D721Med (cell line): ENCODE measurements at places on chromosomes 12 and 14.

DNA sequence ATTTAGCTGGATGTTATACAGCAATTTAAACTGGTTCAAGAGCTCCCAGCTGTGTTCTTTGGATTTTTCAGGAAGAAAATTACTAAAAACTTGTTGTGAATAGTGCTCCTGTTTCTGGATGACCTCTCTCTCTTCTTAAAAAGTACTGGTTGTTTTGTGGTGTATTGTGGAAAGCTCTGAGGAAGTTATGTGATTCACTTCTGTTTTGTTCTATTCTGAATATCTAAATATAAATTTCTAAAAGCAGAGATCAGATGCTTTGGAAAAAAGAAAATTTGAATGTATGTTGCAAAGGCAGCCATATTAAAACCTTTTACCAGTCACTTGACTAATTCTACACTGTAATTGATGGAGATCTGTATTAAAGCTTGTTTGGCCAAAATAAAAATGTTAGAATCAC, 3.4 kb upstream of the C3AR1 start:
- DNase-seq, result no peak

DNA sequence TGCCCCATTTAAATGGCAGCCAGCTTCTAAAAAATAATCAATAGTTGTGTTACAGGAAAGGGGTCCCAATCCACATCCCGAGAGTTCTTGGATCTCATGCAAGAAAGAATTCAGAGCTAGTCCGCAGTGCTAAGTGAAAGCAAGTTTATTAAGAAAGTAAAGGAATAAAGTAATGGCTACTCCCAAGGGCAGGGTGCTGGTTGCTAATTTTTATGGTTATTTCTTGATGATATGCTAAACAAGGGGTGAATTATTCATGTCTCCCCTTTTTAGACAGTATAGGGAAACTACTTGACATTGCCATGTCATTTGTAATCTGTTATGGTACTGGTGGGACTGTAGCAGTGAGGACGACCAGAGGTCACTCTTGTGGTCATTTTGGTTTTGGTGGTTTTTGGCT, 591.3 kb downstream of the LRFN5 start:
- DNase-seq, result no peak

DNA sequence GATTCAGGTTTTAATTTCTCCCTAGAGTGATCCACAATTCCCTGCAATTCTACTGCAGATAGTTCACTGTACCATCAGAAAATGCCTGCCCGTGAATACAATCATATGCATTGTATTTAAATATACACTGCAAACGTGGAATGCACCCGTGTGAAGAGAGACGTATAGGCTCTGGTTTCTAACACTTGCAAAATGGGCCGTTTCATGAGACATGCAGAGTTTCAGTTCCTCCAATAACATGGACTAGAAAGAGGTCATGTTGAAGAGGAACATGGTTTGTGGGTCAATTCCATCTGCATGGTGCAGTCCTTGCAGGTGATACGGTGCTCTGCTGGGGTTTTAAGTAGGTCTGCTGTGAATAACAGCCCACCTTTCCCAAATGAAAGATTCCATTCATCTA, 373.3 kb downstream of the TMEM132D start:
- no peak for DNase-seq

DNA sequence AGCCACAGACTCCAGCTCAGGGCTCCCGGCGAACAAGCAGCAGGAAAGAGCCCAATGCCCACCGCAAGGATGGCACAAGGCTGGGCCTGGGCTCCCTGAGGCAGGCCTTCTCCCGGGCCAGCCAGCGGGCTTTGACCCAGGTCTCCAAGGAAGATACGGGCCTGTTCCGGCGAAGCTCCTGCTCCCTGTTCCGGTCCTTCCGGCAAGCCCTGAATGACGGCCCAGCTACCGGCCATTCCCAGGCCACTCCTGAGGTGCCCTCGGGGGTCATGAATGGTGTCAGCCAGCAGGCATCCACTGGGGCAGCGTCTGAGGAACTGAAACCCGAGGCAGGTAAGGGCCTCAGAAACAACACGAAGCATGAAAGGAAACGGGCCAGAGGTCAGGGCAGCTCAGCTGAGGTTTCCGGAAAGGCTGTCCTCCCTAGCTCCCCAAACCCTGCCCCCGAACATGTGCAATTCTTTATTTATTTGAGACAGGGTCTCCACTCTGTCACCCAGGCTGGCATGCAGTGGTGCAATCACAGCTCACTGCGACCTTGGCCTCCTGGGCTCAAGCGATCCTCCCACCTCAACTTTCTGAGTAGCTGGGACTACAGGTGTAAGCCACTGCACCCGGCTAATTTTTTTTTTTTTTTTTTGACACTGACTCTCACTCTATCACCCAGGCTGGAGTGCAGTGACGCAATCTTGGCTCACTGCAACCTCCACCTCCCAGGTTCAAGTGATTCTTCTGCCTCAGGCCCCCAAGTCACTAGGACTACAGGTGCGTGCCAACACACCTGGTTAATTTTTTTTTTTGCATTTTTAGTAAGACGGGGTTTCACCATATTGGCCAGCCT, 6.0 kb downstream of the EXOC3L4 start:
- no peak for DNase-seq

GRCh38 chr14:52802597-52802996, 11.2 kb upstream of the GNPNAT1 start:
- no peak for DNase-seq

GRCh38 chr14:88079624-88080023, 74.7 kb downstream of the GPR65 start:
- no peak for DNase-seq

GRCh38 chr12:119410396-119410795, 75.9 kb downstream of the CCDC60 start:
- DNase-seq, result no peak

GRCh38 chr14:39080886-39081285, 22.1 kb downstream of the SEC23A start:
- no peak for DNase-seq

DNA sequence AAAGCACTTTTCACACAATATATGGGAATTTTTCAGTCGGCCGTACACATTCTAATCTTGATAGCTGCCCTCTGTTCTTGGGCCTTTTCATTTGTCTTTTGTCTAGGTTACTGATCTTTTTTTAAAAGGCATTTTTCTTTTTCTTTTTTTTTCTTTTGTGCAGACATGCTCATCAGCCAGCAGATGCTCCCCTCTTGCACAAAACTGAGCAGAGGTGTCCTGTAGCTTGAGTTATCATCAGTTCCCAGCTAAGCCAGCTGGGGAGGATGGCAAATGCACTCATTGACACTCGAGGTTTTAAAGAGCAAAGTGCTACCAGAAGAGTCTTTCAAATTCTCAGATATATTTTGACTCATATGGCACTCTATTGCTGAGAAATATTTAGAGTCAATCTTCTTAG, 913.9 kb upstream of the SEL1L start:
- no peak for DNase-seq

GRCh38 chr14:92832137-92832700, 38.1 kb downstream of the GOLGA5 start:
- DNase-seq, result no peak

GRCh38 chr12:18446061-18446644, 184.8 kb downstream of the PIK3C2G start:
- DNase-seq, result no peak

DNA sequence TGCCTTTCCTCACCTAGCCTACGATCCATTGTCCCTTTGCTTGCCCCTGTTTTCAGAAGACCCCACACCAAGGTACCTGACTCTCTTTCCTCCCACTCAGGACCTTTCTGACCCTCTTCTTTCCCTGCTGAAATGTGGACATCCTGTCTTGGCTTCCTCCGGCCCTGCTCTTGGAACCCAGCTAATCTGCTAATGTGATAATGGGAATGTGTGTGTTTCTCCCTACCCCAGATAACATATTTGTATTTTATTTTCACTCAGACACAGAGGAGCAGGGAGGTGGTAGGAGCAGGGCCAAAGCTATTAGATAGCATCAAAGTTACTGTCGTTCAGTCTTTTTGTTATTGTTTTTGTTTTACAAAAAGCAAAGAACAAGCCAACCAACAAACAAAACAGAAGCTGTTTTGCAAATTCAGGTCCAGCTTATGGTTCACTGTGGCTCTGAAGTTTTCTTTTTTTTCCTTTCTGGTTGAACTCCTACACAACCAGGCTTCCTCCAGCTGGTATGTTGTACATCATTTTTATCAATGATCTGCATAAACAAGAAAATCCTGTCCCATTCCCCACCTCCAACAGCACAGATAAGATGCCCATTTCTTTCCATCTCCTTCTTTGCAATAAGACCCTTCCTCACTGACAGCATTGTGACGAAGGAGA, 137.3 kb downstream of the C12orf75 start:
- no peak for DNase-seq

DNA sequence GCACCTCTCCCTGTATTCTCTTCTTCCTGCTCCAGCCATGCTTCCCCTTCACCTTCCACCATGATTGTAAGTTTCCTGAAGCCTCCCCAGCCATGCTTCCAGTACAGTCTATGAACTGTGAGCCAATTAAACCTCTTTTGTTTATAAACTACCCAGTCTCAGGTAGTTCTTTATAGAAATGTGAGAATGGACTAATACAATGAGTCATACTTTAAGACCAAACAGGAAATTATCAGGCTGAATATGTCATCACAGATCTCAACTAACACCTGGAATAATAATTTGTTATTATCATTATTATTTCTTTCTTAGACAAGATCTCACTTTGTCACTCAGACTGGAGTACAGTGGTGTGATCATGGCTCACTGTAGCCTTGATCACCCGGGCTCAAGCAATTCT, 85.4 kb downstream of the KCNMB4 start:
- DNase-seq, result no peak

GRCh38 chr12:128114485-128114884, 152.5 kb upstream of the TMEM132C start:
- no peak for DNase-seq

DNA sequence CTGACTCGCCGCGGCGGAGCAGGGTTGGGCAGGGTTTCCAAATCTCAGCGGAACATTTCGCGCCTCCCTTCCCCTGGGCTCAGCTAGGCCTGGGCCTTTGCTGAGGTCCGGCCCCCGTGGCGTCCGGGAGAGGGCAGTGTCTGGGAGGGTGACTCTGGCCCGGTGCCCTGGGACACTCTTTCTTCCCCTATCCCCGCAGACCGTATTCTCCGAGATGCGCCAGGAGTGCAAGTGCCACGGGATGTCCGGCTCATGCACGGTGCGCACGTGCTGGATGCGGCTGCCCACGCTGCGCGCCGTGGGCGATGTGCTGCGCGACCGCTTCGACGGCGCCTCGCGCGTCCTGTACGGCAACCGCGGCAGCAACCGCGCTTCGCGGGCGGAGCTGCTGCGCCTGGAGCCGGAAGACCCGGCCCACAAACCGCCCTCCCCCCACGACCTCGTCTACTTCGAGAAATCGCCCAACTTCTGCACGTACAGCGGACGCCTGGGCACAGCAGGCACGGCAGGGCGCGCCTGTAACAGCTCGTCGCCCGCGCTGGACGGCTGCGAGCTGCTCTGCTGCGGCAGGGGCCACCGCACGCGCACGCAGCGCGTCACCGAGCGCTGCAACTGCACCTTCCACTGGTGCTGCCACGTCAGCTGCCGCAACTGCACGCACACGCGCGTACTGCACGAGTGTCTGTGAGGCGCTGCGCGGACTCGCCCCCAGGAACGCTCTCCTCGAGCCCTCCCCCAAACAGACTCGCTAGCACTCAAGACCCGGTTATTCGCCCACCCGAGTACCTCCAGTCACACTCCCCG, 3.0 kb downstream of the WNT1 start:
- no peak for DNase-seq

GRCh38 chr12:53965281-53966084, 7.4 kb upstream of the HOXC11 start:
- no peak for DNase-seq

DNA sequence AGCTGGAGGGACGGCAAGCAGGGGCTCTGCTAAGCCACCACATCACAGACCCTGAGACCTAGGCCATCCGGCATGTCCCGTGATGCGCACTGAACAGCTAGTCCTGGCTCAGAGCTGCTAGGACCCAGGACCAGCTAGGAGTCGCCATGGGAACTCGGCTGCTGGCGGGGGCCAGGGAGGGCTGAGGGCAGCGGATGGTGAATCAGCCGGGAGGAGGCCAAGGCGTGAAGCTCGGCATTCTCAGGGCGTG, 5.1 kb downstream of the AHNAK2 start:
- no peak for DNase-seq

DNA sequence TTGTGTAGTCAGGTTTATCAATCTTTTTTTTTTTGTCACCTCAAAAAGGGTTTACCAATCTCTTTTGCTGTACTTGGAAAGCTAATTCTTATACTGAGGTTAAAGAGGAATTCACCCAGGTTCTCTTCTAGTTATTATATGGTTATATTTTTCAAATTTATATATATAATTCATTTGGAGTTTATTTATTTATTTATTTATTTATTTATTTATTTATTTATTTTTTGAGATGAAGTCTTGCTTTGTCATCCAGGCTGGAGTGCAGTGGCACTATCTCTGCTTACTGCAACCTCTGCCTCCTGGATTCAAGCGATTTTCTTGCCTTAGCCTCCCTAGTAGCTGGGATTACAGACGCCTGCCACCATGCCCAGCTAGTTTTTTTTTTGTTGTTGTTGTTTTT, 73.8 kb downstream of the GPR135 start:
- DNase-seq, result no peak

DNA sequence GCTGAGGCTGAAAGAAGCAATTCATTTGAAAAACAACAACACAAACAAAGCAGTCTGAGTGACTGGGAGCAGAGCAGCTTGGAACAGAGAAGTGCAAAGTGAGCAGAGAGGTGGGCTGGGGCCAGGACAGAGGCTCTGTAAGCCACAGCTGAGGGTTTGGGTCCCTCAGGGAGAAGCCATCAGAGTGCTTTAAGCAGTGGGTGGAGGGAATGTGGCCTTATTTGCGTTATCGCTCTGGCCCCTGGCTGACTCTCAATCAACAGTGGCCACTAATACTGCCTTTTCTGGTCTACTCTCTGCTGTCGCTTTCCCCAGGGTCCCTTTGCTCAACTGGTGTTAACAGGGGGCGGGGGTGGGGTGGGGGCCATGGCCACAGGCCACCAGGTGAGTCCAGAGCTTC, 44.2 kb downstream of the IRF2BPL start:
- DNase-seq, result no peak

GRCh38 chr14:88043529-88044443, 38.9 kb downstream of the GPR65 start:
- DNase-seq, result no peak

GRCh38 chr12:21989819-21990412, 48.7 kb upstream of the ABCC9 start:
- no peak for DNase-seq

- peak; percentile 58 for DNase-seq
Measured at GRCh38 chr12:96906849-96907670, at the start of gene NEDD1. Gene NEDD1, plus strand, starts transcription at chr12:96907257. Its CDS starts 2,503 bp downstream, at chr12:96909760.

DNA sequence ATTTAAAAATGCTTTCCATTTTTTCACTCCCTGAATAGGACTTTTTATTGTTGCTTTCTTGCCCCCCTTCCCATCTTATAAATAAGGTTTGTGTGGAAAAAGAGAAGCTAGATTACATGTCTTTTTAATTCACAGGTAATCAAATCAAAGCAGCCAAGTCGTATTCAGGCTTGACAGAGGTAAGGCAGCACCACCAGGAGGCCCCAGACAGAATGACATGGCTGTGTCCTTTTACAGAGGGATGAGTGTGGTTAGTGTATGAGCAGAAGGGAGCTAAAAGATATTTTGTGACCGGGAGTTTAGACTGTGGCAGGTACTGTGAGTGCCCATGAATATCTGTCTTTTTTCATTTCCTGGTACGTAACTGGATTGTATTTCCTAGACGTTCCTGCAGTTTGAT, 596.1 kb downstream of the ETNK1 start:
- DNase-seq, result no peak
